ENCODE measurements at places on chromosomes 7 and 10.

DNA sequence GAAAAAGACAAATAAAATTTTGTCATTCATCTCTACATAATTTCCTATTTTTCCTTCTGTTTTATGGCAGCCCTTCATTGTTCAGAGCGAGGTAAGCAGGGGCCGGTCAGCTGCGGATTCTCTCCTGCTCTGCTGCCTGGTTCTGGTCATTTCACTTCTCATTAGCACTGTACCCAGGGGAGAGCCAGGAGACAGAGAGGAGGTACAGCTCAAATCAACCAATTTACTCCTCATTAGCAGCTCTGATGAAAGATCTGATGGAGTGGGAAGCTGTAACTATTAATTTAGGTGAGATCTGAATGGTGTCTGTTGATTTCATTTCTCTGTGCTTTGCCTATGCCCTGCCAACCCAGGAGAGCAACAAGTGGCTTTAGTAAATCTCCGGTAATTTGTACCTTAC lies 241.5 kb upstream of the PFKP start:
- DNase-seq: no peak

- no peak for DNase-seq
Measured at GRCh38 chr10:99595770-99596465, 24.3 kb downstream of the SLC25A28 start.

GRCh38 chr10:132381741-132382140 lies 15.3 kb upstream of the PWWP2B start:
- no peak for DNase-seq

- DNase-seq: peak; percentile 53
Measured at GRCh38 chr7:69847921-69848612, 249.8 kb downstream of the AUTS2 start.

GRCh38 chr7:132709971-132710567 lies 133.8 kb upstream of the PLXNA4 start:
- DNase-seq: no peak

- peak; percentile 28 for DNase-seq
Measured at GRCh38 chr7:75905785-75906604, 9.0 kb upstream of the POR start.

- no peak for DNase-seq
Measured at GRCh38 chr7:1364906-1365570, 94.2 kb downstream of the MICALL2 start.

GRCh38 chr7:107506674-107507339 lies 37.0 kb downstream of the GPR22 start:
- no peak for DNase-seq

DNA sequence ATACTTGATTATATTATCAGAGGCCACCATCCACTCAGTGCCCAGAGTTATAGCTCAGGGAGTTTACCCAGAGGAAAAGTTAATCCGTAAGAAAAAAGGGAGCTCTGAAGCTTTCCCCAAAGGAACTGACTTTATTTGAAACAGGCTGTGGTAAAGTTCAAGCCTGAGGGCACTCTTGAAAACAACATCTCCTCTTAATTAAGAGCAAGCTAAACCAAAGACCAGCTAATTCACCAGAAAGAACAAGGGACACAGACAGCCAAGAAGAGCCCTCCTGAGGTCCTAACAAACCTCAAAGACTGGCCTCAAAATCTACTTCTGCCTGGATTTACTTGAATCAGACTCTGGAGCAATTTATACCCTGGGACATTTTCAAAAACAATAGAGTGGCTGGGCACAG lies 159.6 kb upstream of the CHST15 start:
- DNase-seq: no peak

- no peak for DNase-seq
Measured at GRCh38 chr10:132549371-132549770, 11.8 kb downstream of the INPP5A start.

GRCh38 chr7:122463631-122464030 lies 159.1 kb upstream of the FEZF1 start:
- DNase-seq: no peak

DNA sequence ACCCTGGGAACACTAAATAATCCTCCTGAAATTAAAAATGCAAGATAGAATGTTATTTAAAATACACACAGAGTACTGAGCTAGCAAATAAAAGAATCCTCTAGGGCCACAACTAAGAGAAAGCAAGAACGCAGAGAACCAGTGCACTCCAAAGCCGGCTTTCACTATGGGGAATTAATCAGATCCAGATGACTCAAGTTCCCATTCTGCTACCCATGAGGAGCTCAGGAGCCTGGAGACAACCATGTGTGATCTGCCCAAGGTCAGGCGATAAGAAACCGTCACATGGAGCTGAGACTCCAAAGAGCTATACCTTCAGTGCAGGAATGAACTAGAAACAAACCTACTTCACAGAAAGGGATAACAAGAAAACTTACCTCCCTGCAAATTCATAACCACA lies 19.5 kb upstream of the CYREN start:
- no peak for DNase-seq

DNA sequence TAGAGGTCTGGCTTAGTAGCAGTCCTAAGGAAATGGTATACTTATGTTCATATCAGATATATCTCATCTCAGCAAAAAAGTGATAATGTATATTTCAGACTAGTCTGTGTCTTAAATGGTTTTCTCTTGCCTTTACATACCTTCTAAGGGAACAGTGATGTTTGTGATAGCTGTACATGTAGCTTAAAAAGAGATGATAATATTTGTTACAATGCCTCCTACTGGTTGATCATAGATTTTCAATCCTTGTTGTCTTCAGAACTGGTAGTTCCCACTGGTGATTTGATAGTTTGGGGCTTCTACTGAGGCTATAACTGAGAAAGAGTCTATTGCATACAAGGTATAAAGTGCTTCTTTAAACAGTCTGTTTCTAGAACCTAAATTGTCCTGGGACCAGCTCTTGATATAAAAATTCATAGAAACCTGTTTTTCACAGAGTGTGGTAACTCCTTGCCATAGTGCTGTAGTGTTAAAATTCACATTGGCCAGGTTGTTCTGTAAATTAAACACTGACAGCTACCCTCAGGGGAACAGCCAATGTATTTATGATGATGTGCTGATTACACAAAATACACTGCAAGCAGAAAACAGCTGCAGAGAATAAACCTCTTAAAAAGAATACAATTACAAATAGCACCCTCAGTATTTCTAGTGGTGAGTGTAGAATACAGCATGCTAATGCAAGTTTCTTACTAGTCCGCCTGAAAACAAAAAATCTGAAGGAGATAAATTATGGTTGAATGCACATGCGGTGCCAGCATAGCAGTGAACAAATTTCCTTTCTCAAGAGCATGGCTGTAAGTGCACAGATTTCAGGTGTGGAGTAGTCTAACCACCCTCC lies 90.3 kb downstream of the BTRC start:
- DNase-seq: peak; percentile 47

DNA sequence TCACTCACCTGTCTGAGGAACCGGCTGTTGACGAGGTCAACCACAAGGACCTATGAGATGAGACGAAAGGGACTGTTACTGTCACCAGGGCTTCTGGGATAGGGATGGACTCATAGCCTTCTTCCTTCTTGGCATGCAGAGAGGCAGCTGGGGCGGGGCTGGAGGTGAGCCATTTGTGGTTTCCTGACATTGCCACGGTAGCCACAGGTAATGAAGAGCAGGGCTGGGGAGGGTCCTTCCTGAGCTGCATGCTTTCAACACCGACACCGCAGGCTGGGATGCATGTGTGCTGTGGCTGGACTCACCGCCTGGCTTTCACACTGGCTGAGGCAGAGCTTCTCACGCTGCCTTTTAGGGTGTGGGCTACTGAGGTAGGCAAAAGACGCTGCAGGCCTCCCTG lies 46.4 kb upstream of the MKRN1 start:
- no peak for DNase-seq

- no peak for DNase-seq
Measured at GRCh38 chr7:47809387-47809786, 138.9 kb downstream of the PKD1L1 start.

DNA sequence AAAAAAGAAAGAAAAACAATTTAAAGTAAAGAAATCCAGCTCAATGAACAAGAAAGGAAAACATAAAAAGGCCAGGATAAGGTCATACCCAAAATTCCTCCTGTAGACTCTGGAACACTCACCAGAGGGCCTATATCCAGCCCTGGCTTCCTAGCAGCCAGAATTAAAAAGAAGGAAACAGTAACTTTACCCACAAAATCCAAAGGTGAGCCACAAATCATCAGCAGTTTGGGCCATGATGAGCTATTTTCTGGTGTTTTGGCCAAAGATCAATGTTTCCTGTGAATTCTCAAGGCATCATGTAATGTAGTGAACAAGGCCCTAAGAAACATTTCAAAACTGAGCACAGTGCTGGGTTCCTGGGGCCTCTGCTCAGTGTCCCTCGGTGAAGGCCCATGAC lies 87.8 kb downstream of the LARP4B start:
- DNase-seq: no peak

DNA sequence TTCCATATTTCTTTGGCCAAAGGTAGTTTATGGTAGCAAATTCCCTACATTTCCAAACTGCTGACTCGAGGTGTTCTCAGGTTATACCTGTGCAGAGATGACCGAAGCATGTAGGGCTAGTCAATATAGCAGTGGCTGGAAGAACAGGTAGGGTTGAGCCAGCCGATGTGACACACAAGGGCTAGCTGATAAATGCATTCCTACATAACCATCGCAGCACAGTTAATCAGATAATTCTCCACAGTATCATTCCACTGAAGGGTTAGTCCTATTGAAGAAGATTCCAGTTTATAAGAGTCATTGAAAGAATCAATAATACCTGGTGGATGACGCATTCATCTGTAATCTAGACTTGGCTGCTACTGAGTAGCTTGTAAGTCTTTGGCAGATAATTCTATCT lies 220.0 kb downstream of the KIF20B start:
- no peak for DNase-seq

- DNase-seq: no peak
Measured at GRCh38 chr7:212754-213153, 20.4 kb downstream of the FAM20C start.

- no peak for DNase-seq
Measured at GRCh38 chr10:118153287-118153686, 106.5 kb upstream of the RAB11FIP2 start.

GRCh38 chr7:124376111-124376510 lies 343.2 kb upstream of the TMEM229A start:
- DNase-seq: no peak

- DNase-seq: no peak
Measured at GRCh38 chr10:24396396-24396795, 187.5 kb downstream of the KIAA1217 start.

DNA sequence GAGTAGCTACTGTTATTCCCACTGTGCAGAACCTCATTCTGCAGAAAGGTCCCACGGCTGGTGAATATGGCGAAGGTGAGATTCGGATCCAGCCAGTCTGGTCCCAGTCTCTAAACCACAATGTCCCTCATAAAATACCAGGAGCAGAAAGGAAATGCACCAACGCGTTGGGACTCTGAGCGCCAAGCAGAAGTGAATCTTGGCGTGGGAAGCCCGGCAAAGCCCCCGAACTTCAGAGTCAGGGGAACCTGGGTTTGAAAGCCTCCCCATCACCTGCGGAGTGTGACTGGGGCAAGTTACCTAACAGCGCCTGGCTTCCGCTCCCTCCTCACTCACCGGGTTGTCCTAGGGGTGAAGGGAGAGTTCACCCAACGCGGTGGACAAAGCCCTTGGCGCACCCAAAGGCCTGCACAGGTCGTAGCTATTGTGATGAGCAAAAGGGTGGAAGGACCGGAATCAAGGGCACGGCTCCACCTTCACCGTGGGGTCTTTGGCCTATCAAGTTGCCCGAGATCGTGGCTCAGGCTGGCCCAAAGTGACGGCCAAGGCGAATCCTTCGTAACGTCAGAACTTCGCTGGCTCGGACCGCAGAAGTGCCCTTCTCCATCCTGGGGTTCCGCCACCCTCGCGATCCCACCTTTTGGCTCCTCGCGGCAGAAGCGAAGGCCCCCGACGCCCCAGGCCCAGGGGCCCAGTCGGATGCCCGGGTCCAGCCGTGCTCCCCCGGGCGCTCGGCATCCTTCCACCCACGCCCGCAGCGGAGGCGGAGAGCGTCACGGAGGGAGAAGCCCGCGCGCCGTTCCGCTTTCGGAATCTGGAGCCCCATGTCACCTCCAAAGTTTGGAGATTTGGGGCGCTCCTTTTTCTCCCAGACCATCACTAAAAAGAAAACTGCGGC lies 811 bp downstream of the RGS10 start:
- no peak for DNase-seq

GRCh38 chr7:110766864-110767263 lies 324.1 kb upstream of the LRRN3 start:
- no peak for DNase-seq

GRCh38 chr7:92448205-92448747 lies 994 bp downstream of the GATAD1 start:
- DNase-seq: peak; percentile 15

- no peak for DNase-seq
Measured at GRCh38 chr10:129005080-129005479, 462.0 kb upstream of the MGMT start.

DNA sequence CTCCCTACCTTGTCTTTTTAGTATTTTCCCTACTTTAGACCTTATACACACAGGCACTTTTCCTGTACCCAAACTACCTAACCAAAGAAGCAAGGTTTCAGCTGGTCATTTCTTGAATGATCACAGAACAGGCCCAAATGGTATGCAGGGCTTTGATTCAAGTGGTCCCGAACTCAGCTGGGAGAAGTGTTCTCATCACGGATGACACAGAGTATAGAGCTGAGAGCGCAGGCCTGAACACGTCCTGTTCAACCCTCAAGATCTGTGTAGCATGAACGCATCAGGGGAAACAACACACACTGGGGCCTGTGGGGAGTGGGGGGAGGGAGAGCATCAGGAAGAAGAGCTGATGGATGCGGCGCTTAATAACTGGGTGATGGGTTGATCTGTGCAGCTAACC lies 318.2 kb downstream of the SFMBT2 start:
- no peak for DNase-seq

- no peak for DNase-seq
Measured at GRCh38 chr7:141675436-141676215, 26.3 kb downstream of the DENND11 start.

- no peak for DNase-seq
Measured at GRCh38 chr10:8273749-8274148, 219.3 kb downstream of the GATA3 start.

GRCh38 chr10:61804414-61804813 lies 97.1 kb upstream of the ARID5B start:
- no peak for DNase-seq

DNA sequence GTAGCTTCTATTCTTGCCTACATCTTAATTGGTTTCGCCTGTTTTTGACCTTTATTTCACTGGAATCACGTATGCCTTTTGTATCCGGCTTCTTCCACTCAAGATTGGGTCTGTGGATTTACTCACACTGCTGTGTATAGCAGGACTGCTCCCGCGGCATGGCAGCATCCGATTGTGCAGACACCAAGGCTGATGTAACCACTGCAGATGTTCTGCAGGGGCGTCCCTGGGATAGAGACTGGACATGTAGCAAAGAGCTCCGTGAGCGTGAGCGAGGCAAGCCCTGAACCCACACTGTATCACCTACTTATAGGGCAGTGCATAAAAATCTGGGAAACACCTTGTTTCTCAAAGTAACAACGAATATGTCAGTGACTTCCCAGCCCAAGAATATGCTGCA lies 11.4 kb upstream of the IDI2 start:
- DNase-seq: no peak

- DNase-seq: no peak
Measured at GRCh38 chr7:120521761-120522737, 249.1 kb downstream of the KCND2 start.

- DNase-seq: no peak
Measured at GRCh38 chr7:110856704-110857103, 234.2 kb upstream of the LRRN3 start.

- no peak for DNase-seq
Measured at GRCh38 chr7:30990673-30991170, 27.0 kb downstream of the GHRHR start.

Measured in NCI-H1436 treated with DMSO at 0.1 percent for 48 hours (cell line).